ENCODE measurements at places on chromosomes 1 and 21.

DNA sequence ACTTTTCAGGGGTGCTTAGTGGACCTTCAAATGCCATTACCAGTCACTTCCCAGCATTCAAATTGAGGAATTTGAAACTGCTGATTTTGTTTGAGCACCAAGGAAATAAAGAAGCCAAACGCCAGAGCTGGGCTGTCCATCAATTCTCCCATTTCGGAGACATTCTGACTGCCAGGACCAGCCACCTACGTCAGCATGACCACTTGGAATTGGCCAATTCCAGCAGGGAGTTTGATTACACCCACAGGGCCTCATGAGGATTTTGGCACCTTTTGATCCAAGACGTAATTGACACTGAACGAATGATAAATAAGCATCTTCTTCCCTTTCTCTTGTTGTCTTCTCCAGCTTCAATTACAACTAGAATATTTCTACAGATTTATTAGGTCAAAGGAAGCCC lies 40.2 kb downstream of the GREM2 start:
- DNase-seq: no peak

- DNase-seq: peak; percentile 34
These were observed 23.5 kb upstream of the RSBN1 start for GRCh38 chr1:113835686-113836290.

DNA sequence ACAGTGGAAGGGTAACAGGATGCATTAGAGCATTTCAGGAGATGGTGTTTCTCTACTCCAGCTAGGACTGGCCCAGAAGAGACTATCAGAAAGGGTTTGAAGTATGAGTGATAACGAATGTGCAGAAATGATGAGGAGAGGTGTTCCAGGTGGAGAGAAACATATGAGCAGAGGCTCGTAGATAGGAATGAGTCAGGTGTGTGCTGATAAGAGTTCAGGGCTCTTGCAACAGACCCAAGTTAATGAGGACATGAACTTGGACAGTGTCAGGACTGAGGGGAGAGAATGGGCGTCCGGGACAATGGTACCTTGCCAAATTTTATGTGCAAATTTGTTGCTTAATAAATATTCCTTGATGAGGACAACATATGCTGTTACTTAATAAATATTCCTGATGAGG lies 183.9 kb upstream of the NFIA start:
- DNase-seq: no peak

- no peak for DNase-seq
These were observed 80.3 kb downstream of the SLC35A3 start for GRCh38 chr1:100050139-100050538.

DNA sequence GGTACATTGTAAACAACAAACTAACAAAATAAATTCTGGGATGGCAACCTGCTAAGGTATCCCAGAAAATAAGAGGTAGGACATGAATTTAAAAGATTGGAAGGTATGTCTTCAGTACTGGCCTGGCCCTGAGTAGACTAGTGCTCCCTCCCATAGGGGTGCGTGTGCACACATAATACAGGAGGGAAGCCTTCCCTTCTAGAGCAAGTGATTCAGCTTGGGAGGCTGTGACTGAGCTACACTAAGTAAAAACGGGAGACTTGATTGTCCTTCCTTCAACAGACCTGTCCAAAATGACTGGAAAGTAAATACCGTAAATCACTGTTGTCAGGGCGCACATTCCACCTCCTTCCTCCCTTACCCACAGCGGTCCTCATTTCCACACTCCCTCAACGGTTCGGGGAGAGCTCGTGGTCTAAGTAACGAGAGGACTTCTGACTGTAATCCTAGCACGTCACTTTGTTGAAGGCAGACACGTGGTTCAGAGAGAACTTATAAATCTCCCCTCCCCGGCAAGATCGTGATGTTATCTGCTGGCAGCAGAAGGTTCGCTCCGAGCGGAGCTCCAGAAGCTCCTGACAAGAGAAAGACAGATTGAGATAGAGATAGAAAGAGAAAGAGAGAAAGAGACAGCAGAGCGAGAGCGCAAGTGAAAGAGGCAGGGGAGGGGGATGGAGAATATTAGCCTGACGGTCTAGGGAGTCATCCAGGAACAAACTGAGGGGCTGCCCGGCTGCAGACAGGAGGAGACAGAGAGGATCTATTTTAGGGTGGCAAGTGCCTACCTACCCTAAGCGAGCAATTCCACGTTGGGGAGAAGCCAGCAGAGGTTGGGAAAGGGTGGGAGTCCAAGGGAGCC lies at the start of gene TGFB2:
Gene TGFB2, plus strand, starts transcription at position 523 of the 859 bp plus-strand sequence. CDS start 1,366 bp downstream, outside the sequence.
- DNase-seq: no peak

Measured in stimulated activated CD4-positive, alpha-beta T cell treated with anti-CD3 and anti-CD28 coated beads, Interleukin-1b, Interleukin-23, amount 100 ng/mL, for 4 hours (primary cell).